CD4-positive, alpha-beta T cell (primary cell): ENCODE measurements at places on chromosomes 3 and 15.

- DNase-seq = no peak
Measured at GRCh38 chr3:161600173-161600572, 103.6 kb downstream of the OTOL1 start.

DNA sequence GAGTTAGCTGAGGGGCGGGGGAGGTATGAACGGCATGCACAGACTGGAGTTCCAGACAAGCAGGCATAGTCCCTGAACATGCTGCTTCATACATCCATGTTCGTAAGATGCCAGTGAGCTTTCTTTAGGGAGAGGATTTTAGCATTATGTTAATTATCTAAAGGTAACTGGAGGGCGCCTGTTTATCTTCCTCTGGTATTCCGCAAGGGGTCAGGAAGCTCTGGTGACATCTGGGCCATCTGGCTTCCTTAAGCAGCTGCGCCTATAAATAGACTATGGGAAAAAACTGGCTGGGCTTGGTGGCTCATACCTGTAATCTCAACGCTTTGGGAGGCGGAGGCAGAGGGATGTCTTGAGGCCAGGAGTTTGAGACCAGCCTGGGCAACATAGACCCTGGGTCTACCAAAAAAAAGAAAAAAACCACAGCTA, 1.5 kb upstream of the FBXO22 start:
- no peak for DNase-seq

DNA sequence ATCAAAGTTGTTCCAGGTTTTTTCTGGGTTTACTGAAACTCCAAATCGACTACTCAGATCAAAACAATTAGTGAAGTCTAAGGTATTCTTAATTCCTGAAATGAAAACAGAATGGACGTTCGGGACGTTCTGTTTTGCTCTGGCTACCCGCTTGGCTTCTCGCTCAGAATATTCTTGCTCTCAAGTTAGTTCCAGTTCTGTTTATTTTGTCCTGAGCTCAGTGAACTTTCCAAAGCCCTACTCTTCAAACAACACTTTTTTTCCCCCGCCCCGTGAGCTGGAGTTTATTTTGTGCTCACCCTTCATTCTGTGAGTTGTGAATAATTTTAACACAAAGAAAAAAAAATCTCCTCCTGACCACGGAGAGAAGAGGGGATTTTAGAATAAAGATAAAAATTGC, 72.6 kb downstream of the SAMMSON start:
- DNase-seq = no peak

DNA sequence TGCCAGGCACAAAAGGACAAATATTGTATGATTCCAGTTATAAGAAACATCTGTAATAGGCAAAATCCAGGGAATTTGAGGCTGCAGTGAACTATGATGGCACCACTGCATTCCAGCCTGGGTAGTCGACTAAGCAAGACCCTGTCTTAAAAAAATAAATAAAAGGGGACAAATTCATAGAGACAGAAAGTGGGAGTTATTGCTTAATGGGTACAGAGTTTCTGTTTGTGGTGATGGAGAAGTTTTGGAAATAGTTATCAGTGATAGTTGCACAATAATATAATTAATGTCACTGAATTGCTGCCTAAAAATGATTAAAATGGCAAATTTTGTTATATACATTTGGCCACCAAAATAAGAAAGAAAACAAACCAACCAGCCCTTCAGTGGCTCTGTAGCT, 27.6 kb upstream of the CNBP start:
- no peak for DNase-seq
